ENCODE measurements at places on chromosomes 16 and 17.

DNA sequence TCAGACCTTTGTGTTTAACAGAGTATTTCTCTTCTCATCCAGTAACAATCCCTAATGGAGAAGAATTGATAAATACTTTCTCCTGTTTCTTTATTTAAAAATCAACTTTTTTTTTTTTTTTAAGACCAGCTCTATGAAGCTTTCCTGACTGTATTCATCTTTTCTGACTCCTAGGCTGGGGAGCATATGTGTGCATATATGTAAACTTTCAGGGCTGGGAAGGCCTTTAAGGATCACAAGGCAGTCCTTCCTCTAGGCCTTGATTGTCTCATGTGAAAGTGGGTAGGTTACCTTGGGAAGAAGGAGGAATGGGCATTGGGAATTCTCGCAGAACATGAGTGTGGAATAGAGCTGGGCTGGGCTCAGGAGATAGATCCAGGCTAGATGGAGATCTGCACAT lies 292.9 kb upstream of the SALL1 start:
- DNase-seq, result no peak

- DNase-seq, result no peak
Measured at GRCh38 chr17:63500543-63501390, 22.4 kb upstream of the KCNH6 start.

DNA sequence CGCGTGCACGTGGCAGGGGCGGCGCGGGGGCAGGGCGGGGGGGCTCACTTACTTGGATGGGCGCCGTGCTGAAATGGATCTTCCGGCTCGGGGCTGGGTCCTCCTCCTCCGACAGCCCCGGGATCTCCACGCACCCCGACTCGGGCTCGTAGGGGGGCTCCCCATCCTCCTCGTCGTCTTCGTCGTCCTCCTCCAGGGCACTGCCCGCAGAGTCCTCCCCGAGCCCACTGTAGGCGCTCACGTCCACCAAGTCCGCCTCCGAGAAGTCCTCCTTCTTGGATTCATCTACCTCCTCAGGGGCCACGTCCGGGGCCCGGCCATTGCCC lies 1.4 kb downstream of the PPP1R9B start:
- DNase-seq, result no peak

GRCh38 chr17:58339755-58340404 lies 11.3 kb upstream of the TSPOAP1 start:
- DNase-seq, result no peak

DNA sequence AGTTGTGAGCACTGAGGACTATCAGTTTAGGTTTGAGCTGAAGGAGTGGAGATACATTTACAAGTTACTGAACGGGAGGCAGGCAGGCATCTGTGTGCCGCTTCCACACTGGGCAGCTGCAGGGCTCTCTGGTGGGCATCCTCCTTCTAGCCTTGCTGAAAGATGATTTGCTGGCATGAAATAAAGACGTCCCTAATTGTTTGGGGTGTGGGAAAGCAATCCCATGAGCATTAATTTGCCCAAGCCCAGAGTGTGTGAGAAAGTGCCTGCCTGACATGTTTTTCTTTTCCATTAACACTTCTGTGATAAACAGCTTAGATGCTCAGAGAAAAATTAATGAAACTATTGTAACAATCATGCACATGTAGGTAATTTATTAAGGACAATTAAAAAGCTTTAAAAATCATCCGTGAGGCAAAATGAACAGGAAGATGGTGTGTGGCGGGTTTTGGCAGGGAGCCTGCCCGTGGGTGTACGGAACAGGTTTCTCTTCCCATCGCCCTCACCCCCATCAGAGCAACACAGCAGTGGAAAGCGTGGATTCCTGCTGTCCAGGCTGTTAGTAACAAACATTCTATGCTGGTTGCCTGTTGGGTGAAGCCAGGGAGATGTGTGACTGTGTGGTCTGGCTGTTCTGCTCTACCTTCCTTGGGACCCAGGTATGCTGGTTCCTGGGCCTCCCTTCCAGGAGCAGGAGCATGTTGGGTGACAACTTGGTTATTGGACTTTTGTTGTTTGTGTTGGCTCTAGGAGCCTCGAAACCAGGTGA lies 191.9 kb downstream of the MSI2 start:
- no peak for DNase-seq

- DNase-seq, result no peak
Measured at GRCh38 chr17:17305281-17305801, 2.2 kb downstream of the NT5M start.

GRCh38 chr17:50289991-50290702 lies 15.9 kb downstream of the TMEM92 start:
- DNase-seq, result no peak

DNA sequence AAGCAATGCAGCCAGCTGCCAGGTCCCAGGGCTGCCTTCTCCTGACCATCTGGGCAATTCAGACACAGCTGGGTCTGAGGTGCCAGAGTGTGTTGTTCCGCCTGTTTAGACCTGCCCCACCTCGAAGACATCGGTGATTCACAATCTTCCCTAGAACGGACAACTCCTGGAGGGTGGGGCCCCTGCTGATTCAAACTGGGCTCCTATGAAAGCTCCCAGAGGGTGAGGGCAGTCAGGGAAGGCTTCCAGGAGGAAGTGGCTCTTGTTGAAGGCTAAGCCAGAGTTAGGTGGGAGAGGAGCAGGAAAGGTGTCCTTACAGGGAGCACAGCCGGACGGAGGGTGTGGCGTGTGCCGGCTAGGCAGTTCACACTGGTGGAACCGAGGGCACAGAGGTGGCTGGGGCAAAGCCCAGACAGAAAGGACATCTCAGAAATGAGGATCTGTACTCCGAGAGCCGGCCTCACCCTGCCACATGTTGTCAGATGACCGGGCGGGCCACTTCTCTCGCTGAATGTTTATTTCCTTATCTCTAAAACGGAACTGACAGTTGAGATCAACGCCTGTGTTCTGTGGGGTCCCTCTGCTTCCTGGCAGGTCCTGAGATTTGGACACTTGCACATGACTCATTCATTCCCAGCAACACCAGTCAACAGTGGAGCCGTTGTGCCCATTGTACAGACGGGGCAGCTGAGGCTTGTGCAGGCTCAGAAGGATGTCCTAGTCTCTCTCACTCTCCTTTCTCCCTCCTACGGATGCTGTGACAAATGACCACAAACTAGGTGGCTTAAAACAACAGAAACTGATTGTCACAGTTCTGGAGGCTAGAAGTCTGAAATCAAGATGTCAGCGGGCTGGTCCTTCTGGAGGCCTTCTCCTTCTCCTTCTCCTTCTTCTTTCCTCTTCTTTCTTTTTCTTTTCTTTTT lies 26.9 kb upstream of the LITAF start:
- DNase-seq, result peak; percentile 14

DNA sequence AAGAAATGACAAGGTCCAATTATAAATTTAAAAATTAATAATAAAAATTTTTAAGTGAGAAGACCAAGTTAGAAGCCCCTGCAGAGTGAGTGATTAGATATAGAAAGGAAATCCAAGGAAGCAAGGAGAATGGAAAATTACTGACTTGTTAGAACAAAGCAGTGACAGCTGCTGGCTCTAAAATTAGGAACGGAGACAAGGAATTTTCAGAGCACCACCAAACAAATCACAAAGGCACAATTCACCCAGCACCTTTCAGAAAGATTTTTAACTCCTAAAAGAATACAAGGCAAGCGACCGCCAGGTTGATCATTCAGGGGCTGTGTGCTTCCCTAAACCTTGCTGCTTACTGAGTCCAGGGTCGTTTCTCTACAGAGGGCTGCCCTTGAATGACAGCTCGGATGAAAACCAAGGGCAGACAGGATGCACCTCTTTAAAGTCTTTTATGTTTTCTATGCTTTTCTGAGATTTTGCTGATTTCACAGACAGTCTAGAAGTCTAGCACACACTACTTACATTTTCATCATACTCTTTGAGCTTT lies 45.4 kb upstream of the GINS3 start:
- DNase-seq, result no peak

DNA sequence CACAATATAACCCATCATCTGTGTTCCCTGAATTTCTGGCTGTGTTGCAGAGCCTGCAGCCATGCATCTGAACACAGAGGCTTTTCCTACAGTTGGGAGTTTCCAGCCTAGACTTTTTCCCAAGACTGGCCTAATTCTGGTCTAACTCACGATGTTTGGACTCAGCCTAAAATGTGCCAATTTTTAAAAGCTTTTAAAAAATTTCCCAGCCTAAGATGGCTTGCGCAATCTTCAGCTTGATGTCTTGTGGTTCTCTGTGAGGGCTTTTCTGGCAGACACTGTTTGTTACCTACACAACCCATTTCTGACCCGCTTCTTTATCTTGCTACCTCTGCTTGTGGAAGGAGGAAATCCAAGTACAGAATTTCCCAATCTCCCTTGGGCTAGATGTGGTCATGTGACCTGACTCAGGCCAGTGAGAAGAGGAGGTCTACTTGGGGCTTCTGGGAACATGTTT lies 72.7 kb upstream of the GAS7 start:
- no peak for DNase-seq

DNA sequence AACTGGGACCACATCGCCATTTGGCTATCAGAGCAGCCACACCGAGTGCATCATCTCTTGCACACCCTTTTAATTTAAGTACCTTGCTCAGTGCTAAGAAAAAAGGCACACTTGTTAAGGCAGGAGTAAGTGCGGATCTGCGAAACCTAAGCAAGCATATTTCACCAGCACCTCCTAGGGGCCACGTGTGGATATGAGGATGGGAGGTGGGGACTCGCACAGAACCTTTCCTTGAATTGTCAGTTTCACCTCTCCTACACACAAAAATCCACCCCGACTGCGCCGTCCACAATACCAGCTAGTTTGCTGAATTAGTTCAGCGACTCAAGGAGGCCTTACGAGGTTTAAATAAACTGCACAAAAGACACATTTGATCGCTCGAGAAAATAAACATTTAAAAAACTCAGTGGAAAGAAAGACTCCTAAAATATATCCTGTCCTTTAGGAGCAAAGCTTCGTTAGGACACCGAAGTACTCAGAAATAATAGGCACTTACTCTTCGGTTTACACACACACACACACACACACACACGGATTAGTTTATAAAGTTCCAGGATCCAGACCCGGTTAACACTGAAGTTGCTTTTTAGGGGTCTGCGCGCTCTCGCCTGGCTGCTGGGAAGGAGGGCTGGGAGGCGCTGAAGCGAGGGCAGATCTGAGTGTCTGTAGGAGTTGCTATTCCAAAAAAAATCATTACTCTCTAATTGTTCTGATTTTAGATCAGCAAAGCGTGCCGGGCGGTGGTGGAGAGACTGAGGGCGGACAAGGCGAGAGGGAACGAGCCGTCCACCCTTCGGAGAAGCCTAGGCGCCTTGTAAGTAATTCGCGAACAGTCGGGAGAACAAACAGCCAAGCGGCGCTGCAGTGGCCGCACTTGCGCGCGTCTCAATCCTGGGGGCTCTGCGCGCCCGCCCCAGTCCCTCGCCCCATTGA lies 1.0 kb upstream of the KCNJ2 start:
- peak; percentile 56 for DNase-seq

DNA sequence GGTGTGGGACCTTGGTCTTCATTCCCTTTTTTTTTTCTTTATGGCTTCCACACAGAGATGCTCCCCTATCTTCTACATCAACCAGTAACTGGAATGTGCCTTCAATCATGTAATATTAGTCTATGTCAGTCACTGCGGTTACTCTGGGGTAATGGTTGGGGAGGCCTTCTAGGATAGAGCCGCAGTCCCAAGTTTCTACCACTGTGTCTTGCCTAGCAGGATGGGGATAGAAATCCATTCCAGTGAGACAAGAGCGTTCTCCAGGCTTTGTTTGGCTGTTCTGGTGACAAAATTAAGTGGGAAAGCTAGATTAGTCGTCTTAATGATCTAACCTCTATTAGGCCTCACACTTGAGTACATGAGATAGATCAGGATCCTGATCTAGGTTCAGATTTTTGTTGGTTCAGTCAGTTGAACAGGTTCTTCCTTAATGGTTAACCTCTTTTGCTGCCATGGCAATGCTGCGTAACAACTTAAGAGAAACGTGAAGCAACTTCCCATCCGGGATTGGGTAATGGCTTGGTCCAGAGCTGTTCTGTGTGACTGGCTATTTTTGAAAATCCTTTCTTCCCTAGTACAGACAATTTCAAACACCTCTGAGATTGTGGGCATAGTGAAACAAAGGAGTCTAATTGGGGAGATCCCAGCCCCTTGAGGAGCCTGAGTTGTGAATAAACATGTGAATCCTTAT lies 8.7 kb downstream of the MSL1 start:
- DNase-seq, result no peak

- peak; percentile 55 for DNase-seq
Measured at GRCh38 chr17:64920026-64920418, 744 bp upstream of the LRRC37A3 start.

GRCh38 chr16:30755955-30756780 lies 5.7 kb downstream of the CFAP119 start:
- DNase-seq, result no peak

- no peak for DNase-seq
Measured at GRCh38 chr17:18040261-18040858, 1.2 kb downstream of the GID4 start.

DNA sequence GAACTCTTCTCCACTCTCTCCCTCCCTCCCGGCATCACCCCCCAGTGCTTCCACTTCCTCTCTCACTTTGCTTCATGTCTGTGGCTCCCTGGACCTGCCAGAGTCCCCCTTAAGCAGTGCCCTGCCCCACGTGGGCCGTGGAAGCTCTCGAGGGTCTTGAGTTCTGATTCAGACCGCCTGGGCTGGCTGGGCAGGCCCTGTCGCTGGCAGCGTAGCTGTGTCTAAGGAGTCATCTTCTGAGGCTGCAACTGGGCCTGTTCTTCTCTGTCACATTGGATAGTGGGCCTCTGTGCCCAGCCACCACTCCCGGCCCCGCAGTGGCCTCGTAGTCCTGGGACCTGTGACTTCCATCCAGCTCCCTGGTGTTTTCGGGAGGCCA lies 30.7 kb downstream of the MNT start:
- no peak for DNase-seq

GRCh38 chr17:4142107-4142900 lies 526 bp downstream of the ZZEF1 start:
- no peak for DNase-seq

- no peak for DNase-seq
Measured at GRCh38 chr16:7405166-7405565, 72.5 kb downstream of the RBFOX1 start.

DNA sequence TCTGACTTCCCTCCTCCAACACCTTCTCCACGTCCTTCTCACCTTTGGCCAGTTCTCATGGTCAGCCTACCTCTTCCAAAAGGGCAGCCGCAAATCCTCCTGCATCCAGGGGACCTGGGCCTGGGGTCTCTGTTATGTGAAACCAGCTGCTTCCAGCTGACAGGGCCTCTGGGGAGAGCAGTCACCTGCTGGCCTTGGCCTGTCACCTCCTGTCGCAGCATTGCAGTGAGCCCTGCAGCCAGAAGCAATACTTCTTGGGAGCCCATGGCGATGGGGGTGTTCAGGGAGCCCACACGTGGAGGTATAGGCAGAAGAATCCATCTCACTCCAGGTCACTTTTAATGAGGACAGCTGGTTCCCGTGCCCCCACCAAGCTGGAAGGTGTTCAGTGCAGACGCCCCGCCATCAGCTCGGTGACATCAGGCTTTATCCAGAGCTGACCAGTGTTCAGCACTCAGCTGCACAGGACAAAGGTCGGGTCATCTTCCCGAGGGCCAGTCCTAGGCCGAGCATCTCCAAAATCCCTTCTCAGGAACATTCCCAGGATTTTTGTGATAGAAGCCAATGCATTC lies 1.7 kb upstream of the SLC47A2 start:
- DNase-seq, result no peak

- no peak for DNase-seq
Measured at GRCh38 chr17:72460711-72461110, 339.9 kb downstream of the SOX9 start.

Data from substantia nigra (tissue), 51 donors.